ENCODE measurements at places on chromosomes 5 and 9.

DNA sequence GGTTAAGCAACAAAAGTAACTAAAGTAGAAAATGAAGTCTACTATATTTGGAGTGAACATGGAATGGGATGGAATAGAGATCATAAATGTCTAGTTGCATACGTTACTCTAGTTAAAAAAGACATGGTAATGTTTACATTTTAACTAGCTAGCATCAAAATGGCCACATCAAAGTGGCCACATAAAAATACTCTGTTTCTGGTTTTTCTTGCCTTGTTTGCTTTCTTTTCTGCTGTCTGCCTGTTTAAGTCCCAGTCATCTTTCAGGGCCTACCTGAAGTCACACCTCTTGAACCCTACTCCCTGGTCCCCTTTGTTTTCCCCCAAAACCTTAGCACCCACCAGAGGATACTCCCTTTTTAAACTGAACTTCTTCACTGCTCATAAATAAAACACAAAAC is 6.4 kb upstream of the KIF2A start:
- no peak for DNase-seq

- DNase-seq, result no peak
These were observed 68.7 kb downstream of the PRR16 start for GRCh38 chr5:120532835-120533234.

GRCh38 chr5:74418709-74419108 is 221.8 kb downstream of the ENC1 start:
- no peak for DNase-seq

GRCh38 chr5:10513501-10514442 is 50.1 kb upstream of the ANKRD33B start:
- peak; percentile 87 for DNase-seq

DNA sequence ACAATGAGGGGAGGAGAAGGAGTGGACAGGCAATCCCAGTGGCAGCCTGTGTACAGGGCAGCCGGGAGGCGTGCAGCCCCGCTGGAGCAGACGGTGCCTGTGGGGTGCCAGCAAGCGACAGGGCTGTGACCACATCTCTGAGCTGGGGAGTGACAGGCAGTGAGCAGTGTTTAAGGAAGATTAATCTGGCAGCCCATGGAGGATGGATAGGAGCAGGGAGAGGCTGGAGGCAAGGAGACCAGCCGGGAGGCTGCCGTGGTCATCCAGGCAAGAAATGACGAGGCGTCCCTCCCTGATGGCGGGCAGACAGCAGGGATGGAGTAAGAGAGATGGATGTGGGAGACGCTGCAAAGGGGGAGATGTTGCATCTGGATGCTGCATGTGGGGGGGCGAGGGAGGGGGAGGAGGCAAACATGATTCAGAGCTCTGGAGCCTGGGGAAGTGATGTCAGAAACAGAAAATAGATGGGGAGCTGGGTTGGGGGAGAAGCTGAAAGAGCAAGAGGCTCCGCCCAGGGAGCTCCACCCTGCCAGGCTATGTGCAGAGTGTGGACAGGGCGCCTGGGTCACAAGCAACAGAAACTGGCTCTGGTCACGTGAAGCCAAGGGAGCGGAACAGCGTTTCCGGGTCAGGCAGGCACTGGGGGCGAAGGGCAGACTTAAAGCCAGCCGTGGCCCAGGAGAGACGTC is 12.6 kb downstream of the UNC5A start:
- no peak for DNase-seq

DNA sequence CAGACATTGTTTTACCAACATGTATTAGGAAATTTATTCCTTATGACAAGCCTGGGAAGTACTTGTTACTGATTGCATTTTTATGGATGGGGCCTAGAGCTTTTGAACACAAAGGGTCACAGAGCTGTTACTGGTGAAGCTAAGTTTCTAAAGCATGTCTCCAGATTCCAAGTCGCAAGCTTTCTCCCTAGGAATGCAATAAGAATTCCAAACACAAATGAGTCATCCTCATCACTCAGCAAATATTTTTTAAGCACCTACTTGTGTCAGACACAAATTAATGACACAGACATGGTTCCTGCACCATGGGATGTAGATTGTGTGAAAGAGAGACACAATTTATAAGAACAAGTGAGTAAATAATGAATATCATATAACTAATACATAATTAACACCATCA is 11.0 kb upstream of the SH3RF2 start:
- DNase-seq, result peak; percentile 82

GRCh38 chr9:132026932-132027585 is 52.6 kb downstream of the MED27 start:
- DNase-seq, result peak; percentile 60

GRCh38 chr9:121123816-121124535 is 49.2 kb downstream of the CNTRL start:
- no peak for DNase-seq

- no peak for DNase-seq
These were observed 3.4 kb upstream of the RNF183 start for GRCh38 chr9:113306566-113306965.

DNA sequence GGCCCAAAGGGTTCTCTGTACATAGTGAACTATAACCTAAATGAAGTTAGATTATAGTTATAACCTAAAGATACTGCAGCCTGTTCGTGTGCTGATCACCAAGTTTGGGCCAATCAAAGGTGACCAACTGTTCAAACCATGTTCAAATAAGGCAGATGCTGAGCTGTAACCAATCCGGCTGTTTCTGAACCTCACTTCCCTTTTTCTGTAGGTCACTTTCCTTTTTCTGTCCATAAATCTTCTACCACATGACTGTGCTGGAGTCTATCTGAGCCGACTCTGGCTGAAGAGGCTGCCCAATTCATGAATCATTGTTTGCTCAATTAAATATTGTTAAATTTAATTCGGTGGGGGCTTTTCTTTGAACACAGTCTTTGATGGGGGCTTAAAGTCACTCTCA is 1920.2 kb downstream of the MAT2B start:
- DNase-seq, result no peak

GRCh38 chr9:120389300-120389699 is 190.7 kb downstream of the CDK5RAP2 start:
- DNase-seq, result no peak

- no peak for DNase-seq
These were observed 11.8 kb upstream of the ADAMTS2 start for GRCh38 chr5:179357031-179357430.

- DNase-seq, result peak; percentile 95
These were observed 65.9 kb downstream of the SHOC1 start for GRCh38 chr9:111728617-111729366.

GRCh38 chr9:281741-282645 is 67.3 kb downstream of the DOCK8 start:
- DNase-seq, result no peak

DNA sequence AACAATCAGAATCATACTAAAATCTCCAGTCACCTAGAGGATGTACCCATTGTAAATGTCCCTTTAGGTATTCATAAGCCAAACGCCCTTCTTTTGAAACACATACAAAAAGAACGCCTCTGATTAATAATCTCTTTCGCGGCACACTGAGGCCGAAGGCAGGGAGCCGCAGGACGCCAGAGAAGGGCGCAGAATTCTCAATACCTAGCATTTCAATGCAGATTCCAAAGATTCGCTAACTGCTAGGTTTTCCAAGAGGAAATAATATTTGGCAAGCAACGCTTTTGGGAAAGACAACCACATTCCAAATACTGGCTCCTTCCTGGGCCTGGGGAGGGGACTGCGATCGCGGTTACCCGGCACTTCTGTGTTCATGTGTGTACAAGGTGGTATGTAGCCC is 203.3 kb downstream of the MEF2C start:
- peak; percentile 40 for DNase-seq

GRCh38 chr5:89830691-89831090 is 578.9 kb downstream of the CETN3 start:
- DNase-seq, result no peak

- no peak for DNase-seq
These were observed 3.1 kb downstream of the KIF2A start for GRCh38 chr5:62309107-62309506.

DNA sequence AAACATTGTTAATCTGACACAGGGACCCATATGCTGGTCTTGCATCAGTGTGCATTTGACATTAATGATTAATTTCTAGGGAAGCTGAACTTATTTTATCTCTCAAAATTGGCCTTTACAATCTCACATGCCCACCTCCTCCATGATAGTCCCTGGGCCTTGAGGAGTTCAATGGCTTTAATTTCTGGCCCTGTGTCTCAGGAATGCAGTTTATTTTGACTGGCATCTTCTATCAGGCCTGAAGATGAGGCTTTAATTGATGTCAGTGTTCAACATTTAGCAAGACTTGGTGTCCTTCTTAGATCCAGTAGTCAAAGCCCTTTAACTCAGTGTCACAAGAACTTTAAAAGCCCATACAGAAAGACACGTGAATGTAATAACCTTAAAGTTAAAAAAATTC is 10.5 kb upstream of the CLTB start:
- DNase-seq, result no peak

DNA sequence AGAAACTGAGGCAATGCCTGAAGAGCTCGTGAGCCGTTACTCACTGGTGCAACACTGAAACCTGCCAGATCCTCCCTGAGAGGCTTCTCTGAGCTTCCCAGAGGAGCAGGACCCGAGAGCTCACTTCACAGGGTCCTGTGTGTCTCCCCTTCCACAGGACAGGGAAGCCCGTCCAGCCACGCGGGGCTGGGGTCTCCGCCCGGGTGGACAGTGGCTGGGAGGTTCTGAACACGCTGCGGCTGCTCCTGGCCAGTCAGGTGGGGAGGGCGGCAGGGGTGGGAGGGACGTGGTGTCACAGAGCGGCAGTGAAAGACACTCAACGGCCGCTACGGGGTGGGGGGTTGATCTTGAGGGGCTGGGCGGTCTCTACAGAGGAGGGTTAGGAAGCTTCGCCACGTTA is 290 bp upstream of the ZDHHC11 start:
- no peak for DNase-seq

DNA sequence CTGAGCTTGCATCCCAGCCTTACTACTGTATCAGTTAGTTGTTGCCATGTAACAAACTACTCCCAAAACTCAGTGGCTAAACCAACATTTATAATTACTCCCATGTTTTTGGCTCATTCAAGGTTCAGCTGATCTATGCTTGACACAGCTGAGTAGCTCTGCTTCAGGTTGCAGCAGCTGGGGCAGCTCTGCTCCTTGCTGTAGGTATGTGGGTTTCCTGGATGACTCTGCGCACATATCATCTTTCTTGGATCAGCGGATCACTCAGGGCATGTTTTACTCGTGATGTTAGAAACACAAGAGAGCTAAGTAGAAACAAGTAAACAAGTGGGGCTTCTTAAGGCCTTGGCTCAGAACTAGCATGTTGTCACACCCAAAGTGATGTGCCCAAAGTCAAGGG is 15.1 kb downstream of the TEK start:
- DNase-seq, result no peak

- no peak for DNase-seq
These were observed 976 bp downstream of the RXFP3 start for GRCh38 chr5:33937017-33937706.

GRCh38 chr9:109411798-109412352 is 86.2 kb downstream of the PTPN3 start:
- peak; percentile 50 for DNase-seq

- no peak for DNase-seq
These were observed 86.9 kb upstream of the SH3PXD2B start for GRCh38 chr5:172541099-172541772.

Data from astrocyte of the spinal cord (primary cell).